Upper lobe of right lung (tissue), 1 donor: ENCODE measurements at places on chromosomes 13 and 19. TPM values are rescaled to one million over a fixed set of nuclear protein-coding genes. Genes with fewer than 3 reads are reported as not detected.

PHF11 gene
- 57.7 TPM for total RNA-seq

TGDS gene
- total RNA-seq = 9.4 TPM

MISP gene
- 15.9 TPM for total RNA-seq

KLK14 gene
- total RNA-seq = not detected

CDX2 gene
- total RNA-seq = not detected

MEGF8 gene
- total RNA-seq = 18.4 TPM

PLPP2 gene
- 5.7 TPM for total RNA-seq
